ENCODE measurements at places on chromosomes 7 and 10.

DNA sequence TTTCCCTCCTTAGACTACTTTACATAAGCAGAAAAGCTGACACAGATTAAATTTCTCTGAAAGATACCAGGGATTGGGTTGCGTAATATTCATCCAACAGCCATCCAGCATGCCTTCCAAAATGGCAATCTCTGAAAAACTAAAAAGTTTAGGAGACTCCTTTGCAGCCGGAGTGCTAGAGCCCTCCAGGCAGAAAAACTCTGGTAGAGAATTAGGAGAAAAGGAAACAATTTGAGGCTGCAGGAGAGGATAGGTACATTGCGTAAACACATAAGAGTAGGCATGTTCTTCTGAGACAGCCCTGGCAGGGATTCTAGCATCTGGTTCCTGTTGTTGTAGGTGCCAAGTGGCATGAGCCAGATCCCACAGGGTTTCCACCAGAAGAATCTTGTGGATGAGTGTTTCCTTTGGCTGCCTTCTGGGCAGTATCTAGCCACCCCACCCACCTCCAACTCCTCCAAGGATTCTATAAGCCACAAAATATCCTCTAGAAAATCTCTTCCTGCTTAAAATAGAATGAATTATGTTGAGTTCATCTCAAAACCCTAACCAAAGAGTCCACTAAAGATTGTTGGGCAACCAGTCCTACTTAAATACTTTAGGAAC, 402.4 kb downstream of the HGF start:
- no peak for DNase-seq

DNA sequence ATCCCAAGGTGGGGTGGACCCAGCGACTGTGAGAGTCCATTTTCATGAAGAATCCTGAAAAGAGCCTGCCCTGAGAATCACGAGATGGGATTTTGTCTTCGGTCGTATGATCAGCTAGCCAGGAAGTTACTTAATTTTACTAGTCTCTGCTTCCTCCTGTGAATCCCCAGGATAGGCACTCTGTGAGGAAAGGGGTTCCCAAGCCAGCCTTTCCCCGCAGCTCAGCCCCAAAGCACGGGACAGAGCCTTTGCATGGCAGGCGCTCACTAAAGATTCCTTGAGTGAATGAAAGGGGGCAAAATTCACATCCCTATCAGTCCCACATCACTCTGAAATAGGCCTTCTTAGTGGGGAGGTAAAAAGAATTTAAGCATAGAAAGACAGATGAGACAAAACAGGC, 219.6 kb downstream of the ADARB2 start:
- no peak for DNase-seq

GRCh38 chr7:479948-480499, 39.6 kb downstream of the PDGFA start:
- no peak for DNase-seq

DNA sequence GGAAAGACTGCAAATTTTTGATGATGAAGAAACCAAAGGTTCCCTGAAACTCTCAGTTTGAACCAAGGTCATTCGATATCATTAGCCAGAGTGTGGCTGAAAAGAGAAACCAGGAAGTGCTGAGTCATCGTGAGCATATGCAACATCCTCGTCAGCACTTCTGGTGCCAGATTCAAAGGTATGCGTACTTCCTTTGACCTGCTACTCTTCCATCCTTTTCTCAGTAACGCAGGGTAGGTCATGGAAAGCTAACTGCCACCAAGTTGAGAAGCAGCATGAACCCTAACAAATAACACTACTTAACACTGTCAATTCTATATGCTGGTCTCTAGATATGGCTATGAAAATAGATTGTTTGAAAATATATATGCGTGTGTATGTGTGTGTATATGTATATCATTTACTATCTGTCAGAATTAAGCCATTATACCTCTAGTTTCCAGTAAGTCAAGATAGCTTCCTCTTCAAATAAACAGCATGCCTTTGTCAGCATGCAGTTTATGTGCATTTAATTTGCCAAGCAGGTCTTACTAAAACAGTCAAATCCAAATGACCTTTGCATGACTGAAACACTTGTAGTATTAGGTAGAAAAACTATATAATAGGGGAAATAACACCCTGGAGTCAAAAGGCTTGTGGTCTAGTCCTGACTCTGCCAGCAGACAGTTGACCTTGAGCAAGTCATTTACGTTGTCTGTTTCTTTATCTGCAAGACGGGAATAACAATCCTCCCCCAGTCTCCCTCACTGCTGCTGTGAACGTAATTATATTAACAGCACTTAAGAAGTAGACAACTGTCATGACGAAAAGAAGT, 26.4 kb downstream of the CDK6 start:
- peak; percentile 70 for DNase-seq

GRCh38 chr10:112446055-112446854, 459 bp downstream of the ZDHHC6 start:
- DNase-seq: peak; percentile 14

DNA sequence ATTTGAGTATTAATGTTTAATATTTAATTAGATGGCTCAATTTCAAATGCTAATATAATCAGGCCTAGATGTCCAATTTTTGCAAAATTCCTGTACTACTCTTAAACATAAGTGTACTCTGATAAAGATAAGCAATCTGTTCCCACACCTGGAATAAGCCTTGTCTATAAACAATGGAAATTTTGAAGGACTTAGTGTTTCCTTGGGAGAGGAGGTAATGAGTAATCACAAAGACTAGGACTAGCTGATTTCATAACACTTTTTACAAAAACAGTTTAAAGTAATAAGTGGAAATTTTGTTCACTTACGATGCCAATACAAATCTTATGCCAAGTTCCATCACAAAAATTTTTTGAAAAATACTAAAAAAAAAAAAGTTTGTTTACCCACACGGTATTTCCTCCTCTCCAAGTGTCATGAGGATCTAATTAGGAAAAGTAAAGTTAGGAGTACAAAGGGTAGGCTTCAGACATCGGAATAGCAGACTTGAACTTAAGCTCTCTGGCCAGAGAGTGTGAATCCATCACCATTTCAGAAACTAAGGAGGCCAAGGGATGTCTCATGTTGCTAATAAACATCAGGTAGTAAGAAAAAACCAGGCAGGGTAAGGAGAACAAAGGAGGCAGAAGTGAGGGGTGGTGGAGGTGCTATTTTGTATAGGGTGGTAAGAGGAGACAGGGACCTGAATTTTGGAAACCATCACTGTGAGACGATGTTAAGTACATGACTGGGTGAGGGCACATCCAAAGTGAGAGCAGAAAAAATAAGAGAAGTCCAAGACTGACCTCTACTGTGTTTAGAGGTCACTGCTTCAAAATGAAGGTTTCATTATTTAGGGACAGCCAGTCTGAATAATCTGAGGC, 61.3 kb downstream of the RAPGEF5 start:
- no peak for DNase-seq

Data from stimulated activated CD4-positive, alpha-beta T cell treated with anti-CD3 and anti-CD28 coated beads, Interleukin-1b, Interleukin-23, amount 100 ng/mL, for 48 hours (primary cell).